ENCODE measurements at places on chromosomes 4 and X.

- no peak for DNase-seq
Measured at GRCh38 chr4:60502733-60503132, 697.4 kb upstream of the ADGRL3 start.

- no peak for DNase-seq
Measured at GRCh38 chr4:171639540-171639939, 173.7 kb upstream of the GALNTL6 start.

DNA sequence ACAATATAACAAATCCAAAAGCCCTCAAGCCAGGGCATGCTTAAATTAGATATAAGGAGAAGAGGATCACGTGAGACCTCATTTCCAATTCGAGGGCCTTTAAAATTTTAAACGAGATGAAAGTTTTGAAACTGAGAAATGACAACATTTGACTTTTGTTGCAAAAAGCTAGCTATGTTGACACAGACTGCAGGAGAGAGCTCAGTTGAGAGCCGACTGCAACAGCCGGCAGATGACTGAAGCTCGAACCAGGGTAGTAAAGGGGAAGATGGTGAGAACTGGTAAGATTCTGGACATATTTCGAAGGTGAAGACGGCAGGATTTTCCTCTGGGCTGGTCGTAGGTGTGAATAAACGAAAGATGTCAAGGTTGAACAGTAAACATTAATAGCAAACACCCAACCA is 773 bp downstream of the PRMT9 start:
- DNase-seq = no peak

DNA sequence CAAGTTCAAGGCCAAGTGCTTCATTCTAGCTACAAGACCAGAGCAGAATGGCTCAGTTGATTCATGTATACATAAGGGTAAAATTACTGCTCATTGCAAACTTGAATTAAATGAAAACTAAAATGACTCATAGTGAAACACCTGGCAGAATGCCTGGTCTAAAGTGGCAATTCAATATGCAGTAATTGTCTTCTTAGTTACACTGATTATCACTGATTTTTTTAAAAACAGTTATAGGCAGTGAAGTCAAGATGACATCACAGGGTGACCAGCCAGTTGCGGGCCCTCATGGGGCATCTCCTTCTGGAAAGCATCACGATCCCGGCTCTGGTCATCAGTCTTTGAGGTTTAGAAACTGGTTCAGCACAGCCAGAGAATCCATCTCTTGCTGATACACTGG is 154.2 kb downstream of the RAB28 start:
- no peak for DNase-seq

DNA sequence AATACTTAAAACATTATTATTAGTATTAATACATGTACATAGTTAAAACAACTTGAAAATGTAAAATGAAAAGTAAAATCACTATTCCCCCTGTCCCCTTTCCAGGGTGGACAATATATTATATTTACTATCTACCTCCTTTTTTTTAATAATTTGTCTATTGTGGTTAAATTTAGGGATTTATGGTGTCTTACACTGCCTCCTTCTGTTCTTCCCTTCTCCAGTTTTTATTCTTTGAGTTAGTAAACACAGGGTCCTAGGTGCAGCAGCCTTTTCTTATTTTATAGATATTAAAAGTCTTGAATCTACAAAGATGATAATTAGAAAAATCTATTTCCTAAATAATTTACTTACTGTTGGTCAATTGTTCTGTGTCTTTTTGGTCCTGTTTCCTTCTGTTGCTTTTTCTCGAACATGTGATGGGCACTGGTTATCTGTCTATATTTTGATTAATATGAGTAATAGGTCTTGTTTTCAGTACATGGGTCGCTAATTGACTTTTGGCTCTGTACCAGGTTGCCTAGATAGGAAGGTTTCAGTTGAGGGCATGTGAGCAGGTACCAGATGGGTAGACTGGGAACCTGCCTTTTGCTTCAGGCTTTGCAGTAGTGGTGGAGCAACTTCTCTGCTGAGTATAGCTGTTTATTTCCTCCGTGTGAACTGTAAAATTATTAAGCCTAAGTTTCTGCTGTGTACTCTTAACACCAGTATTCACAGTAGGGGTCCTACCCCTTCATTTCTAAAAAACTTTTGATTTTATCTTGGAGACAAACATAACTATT is 1.1 kb downstream of the NUDT9 start:
- no peak for DNase-seq

DNA sequence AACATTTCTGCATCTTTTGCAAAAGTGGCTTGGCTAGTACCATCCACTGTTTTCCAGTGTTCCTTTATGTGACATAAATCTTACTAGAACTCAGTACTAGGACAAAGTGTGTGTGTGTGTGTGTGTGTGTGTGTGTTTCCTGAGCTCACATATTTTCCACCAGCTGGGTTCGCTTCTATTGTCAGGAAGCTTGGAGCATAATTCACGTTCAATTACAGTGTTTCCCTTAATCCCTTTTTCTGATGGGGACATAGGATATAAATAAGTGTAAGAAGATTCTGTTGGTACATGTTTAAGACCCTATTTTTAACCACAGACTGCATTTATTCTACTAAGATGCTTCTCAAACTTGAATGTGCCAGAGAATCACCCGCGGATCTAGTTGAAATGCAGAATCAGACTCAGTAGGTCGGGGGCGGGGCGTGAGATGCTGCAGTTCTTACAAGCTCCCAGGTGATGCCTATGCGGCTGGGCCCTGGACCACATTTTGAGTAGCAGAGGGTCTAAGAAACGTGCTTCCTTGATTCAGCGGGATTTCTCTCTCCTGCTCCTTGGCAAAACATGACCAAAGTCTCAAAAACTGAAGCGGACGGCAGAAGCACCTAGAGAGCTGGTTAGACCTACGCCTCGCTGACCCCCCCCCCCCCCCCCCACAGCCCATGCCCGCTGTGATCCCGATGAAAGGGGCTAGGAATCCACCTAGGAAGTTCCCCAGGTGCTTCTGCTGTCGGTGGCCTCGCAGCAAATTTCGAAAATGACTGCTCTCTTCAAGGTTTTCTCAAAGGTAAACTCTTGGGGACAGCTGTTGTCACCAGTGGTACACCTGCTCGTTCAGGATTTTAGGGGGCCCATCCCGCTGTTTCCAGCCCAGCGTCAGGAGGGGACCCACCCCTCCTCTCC is 797 bp downstream of the CD99L2 start:
- DNase-seq = no peak

DNA sequence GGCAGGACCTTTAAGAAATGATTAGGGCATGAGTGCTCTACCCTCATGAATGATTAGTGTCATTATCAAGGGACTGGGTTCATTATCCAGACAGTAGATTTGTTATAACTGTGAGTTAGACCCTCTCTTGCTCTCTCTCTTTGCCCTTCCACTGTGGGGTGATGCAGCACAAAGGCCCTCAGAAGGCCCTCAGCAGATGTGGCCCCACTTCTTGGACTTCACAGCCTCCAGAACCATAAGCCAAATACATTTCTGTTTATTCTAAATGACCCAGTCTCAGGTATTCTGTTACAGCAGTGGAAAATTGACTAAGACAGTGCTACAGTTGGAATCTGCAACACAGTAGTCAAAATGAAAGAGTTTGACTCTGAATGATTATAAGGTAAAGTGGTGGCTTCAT is 17.2 kb upstream of the PDLIM5 start:
- DNase-seq = no peak

DNA sequence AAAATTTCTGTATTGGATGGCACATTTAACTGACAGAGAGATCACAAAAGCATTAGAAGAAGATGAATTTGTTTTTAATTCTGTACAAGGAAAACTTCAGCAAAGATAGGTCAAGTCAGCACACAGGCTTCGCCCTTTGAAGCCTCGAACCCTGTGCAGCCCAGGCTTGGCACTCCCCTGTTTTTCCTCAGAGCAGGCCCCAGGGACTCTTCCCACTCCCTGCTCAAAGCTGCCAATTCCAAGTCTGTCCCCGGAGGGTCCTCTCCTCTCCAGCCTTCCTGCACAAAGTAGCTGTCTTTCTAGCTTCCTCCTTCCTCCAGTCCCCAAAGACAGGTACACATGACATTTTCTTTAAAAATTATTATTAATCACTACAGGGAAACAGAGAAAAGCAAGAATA is 466.3 kb downstream of the PPARGC1A start:
- DNase-seq = no peak

DNA sequence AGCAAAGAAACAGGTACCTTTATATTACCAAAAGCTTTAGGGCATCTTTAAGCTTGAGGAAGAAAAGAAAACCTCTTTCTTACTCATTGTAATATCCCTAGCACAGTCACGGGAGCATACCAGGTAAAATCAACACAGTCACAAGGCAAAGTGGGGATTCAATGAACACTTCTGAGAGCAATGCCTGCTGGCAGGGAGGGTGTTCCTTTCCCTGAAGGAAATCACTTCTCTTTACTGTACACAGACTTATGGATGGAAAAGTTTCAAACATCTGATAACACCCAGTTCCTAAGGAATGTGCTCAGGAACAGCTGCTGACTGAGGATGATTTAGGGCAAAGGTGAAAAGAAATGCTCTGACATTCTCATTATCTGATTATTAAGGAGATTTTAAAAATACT is 94.8 kb downstream of the MAML3 start:
- no peak for DNase-seq

GRCh38 chr4:82644734-82645126 is 82.9 kb upstream of the TMEM150C start:
- DNase-seq = no peak

GRCh38 chr4:161444626-161445025 is 719.2 kb downstream of the FSTL5 start:
- DNase-seq = no peak

DNA sequence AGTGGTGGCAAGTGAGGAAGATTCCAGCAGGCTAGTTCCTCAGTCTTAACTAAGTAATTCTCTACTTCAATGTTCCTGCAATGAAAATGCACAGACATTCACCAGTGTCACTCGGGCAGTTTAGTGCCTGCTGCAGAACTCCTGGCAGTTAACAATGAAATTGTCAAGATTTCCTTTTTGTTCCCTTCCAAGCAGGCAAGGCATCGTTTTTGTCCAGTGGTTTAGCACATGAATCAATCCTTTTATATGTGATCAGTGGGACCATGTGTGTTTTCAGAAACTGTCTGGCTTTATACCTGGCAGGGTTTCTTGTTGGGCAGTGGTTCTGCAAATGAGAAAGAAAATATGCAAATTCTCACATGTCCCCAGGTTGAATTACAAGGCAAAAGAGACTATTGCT is 122.2 kb downstream of the GBA3 start:
- DNase-seq = no peak

DNA sequence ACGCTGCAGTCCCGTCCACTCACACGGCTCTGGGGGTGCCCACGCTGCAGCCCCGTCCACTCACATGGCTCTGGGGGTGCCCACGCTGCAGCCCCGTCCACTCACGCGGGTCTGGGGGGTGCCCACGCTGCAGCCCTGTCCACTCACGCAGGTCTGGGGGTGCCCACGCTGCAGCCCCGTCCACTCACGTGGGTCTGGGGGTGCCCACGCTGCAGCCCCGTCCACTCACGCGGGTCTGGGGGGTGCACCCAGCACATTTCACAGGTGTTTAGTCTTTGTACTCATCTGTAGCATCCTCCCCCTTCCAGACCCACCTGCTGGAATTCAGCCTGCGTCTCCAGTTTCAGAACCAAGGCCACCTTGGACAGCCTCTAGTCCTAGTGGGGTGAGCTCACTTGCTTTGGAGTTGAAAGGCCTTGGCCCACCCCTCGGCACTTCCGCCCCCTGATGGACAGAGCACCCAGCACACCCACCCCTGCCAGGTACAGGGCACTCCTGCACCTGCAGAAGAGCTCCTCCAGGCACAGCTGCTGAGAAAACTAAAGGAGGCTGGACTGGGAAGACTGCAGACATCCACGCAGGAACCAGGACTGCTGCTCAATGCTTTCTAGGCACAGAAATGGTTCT is 73.0 kb downstream of the ABLIM2 start:
- no peak for DNase-seq

GRCh38 chr4:97144199-97144598 is 999.1 kb downstream of the STPG2 start:
- no peak for DNase-seq

GRCh38 chr4:87807402-87807801 is 8.0 kb downstream of the IBSP start:
- no peak for DNase-seq

DNA sequence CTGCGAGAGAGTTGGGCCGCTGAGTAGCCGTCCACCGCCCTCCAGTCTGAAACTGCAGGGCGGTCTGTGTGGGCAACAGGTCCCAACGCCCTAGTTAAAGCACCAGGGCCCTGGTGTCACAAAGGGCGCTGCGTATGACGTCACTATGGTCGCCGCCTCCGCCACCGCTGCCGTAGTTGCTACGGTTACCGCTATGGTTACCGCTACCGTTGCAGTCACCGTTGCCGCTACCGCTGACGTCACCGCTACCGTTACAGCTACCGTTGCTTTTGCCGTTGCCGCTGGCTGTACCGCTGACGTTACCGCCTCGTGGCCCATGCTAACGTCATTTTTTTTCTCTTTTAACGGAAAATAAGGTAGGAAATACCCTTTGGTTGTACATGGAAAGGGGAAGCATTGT is at the start of gene PPP1R2C:
PPP1R2C (minus strand) TSS at position 68 of the 400 bp plus-strand sequence. CDS start 84 bp downstream, outside the sequence.
- no peak for DNase-seq

All from mesothelial cell of epicardium (in vitro differentiated cells).